ENCODE measurements at places on chromosomes 11 and 22.

GRCh38 chr22:45125188-45125587 lies 38.5 kb upstream of the NUP50 start:
- DNase-seq = no peak

DNA sequence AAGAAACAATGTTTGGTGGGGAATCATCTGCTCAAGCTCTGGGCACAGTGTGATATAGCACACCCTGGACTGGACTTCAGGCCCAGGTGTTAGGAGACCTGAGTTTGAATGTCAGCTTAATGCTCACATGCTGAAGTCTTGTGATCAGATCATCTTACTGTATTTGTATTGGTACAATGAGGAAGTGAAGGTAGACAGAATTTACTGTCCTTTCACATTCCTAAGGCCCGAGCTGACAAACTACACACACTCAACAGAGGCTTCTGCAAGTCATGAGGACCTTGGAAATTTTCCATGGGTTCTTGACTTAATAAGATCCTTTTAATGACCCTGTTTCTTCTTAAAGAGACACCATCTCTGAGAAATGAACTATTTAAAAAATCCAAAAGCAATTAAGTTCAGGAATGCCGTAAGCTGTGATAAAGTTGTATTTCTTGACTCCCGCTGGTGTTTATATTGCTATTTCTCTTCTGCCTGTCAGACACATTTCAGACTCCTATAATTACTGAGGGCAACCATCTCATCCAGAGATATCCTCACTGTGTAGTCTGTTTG lies 802.0 kb downstream of the DLG2 start:
- DNase-seq = no peak

GRCh38 chr11:61542024-61542461 lies 33.5 kb downstream of the LRRC10B start:
- DNase-seq = no peak

GRCh38 chr11:106105986-106106385 lies 28.5 kb downstream of the AASDHPPT start:
- no peak for DNase-seq

DNA sequence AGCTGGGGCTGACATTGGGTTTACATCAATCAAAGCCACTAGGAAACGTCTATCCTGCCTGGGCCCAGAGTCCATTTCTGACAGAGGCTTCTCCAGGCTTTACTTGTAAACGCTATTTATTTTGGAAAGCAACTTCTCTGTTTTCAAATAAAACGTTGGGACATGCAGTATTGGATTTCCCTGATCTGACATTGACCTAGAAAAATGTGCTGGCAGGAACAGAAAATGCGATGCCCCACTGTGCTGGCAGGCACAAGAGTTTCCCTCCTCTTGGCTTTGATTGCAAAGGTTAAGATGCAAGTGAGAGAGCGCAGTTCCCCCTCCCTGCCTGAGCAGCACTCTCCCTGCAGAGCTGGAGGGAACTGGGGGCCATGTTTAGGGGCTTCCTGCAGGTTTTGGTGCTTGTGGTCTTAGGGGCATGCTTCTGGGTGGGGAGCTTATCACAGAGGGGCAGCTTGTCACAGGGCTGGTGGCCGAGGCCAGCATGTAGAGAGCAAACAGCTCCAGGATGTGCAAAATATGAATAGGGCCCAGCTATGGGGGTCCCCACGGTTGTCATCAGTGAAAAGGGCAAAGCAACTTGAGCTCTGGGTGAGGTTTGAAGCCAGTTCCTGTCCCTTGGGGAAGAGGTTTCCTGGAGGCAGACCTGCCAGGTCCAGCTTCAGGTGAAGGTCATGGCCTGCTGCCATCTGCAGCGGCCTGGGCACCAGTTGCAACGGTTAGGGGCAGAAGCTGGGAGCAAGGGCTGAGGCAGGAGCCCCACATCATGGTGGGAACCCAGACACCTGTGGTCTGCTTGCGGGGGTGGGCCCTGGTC lies 42.3 kb upstream of the DKK3 start:
- no peak for DNase-seq

DNA sequence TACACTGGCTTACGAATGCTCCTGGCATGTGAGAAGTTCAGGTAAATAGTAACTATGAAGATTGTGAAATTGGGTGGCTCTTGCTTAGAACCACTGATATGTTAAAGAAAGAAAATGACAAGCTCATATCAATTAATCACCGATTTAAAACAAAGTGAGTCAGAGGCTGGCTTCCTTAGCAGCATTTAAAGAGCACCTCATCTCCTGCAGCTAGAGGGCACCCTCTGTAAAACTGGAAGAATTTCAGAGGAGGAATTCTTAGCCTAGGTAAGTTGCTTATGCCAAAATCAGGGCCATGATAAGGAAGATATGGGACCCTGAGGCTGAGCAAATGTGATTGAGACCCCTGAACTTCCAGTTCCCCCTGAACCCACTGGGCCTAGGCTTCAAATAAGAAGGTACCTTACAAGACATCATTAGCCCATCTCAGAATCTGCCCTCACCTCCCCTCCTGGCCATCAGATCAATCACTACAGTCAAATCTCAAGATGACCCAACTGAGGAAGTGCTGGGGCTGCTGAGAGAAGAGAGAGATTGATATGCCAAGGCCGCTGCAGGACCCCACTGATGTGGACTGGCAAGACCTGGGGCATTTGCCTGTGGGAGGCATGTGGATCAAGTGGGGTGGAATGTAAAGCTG lies 8.6 kb upstream of the CD3E start:
- DNase-seq = peak; percentile 76

DNA sequence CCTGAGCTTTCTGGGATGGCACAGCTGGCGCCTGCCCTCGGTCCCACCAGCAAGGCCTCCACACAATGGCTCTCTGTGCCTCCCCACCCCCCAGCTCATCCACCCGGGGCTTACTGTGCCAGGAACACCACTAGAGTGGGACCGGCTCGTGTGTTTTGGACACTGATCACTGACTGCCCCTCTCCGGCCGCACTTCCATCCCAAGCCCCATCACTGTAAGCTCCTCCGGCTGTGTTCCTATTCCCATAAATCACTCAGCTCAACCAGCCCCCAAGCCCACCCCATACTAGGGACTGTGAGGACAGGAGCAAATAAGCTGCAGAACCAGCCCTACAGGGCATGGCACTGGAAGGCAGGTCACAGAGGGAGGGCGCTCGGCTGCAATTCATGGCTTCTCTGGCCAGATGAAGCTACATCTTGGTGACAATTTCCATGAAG lies 7.3 kb downstream of the APBB1 start:
- DNase-seq = no peak

- no peak for DNase-seq
These were observed 61.1 kb downstream of the WT1 start for GRCh38 chr11:32374261-32374711.

DNA sequence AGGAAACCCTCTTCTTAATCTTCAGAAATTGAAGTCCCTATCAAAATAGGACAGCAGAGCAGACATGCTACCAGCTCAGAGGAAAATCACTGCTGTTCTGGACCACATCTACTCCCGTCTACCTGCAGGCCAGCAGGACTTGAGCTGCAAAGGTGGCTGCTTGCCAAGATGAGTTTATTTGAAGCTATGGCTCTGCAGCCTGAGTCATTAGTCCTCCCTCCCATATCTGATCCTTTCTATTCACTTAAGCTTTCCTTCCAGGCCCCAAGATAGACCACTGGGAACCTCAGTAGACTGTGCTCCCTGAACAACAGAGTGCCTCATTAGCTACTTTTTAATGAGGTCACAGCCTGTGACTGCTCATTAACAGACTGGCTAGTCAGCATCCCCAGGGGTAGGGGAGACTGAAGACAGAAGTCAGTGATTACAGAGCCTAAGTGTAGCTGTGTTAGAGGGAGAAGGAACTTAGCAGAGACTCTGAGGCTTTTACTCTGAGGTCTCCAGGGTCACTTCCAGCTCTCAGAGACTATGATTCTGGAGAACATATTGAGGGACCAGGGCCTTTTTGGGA lies 6.8 kb upstream of the OR10A2 start:
- no peak for DNase-seq

DNA sequence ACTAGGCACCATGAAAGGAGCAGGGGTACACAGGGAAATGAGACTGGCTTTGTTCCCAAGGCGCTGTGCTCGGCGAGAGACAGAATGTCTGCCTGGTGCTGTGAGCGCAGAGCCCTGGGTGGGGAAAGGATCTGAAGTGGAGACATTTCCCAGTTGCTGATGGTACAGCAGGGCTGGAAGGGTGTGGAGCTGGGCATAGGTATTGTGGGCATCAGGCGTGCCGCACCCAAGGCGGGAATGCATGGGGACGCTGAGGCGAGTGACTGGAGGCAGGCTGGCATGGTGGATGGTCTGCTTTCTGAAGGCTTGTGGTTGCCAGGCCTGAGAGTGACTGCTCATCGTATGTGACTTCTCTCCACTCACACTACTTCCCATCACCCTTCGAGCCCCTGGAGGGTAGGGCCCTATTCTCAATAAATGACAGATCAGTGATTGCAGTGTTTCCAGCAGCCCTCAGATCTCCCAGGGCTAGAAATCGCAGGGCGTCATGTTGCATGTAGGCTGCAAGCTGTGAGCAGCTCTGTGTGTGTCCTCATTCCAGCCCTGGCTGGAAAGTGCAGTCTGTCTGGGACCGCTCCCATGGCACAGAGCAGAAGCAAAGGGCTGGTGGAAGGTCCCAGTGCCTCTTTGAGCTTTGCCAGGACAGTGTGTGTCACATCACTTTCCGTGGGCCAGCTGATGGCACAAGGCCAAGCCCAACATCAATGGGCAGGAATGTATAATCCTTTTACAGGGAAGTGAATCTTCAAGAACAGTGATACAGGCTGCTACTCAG lies 67.7 kb downstream of the TBC1D22A start:
- no peak for DNase-seq

- no peak for DNase-seq
These were observed 24.9 kb upstream of the WNT11 start for GRCh38 chr11:76231121-76231738.

- DNase-seq = no peak
These were observed 46.0 kb downstream of the PRCP start for GRCh38 chr11:82854242-82854641.

GRCh38 chr11:22389526-22390282 lies 51.5 kb downstream of the SLC17A6 start:
- no peak for DNase-seq

DNA sequence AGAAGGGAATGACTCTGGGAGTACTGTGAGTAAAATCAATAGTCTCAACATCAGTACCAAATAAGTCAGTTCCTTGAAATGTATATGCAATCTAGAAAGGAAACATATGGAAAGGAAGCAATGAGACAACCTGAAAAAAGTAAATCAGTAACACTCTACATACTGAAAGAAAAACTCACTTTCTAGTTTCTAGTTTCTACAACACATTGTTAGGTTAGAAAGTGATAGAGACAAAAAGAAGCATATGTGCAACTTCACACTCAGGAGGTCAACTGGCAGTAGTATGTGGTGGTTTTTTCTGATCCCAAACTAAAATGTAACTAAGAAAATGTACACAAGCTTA lies 156.5 kb upstream of the SOX6 start:
- DNase-seq = no peak

- no peak for DNase-seq
These were observed 1321.0 kb downstream of the BRD1 start for GRCh38 chr22:48506506-48507145.

- DNase-seq = no peak
These were observed 72.9 kb upstream of the OR5AN1 start for GRCh38 chr11:59285716-59286260.

DNA sequence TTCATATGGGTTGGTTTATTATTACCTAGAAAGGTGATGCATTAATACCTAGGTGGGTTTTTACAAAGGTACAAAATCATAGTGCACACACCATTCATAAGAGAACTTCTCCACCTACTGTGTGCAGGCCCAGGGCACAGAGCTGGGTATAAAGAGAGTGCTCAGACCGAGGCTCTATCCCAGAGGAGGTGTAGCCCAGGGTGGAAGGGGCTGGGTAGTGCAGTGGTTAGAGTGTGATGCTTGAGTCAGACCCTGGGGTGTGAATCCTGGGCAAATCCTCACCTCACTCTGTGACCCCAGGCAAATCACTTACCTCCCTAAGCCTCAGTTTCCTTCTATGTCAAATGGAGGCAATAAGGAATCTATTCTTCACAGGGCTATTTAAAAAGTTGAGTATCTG lies 32.2 kb downstream of the PARVG start:
- DNase-seq = no peak

DNA sequence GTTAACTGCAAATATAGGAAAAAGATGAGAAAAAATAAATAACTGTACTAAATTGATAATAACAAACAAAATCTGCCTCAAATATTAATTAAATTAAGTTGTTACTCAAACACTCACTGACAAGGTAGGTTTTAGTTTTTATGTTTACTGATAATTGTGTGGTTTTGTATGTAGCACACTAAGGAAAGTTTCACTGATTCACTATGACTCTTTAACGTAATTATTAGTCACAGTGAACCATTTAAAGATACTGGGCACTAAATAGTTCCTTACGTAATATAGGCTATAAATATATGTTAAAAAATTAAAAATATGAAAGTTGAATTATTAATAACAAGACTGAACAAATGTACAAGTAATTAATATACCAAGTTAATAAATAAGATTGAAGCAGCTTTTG lies 2330.0 kb upstream of the RAG2 start:
- no peak for DNase-seq

- no peak for DNase-seq
These were observed 237.4 kb downstream of the TMEM135 start for GRCh38 chr11:87275176-87275575.

- DNase-seq = no peak
These were observed 84.2 kb upstream of the SLC25A18 start for GRCh38 chr22:17479135-17479534.

- DNase-seq = peak; percentile 5
These were observed 648.6 kb downstream of the TBC1D22A start for GRCh38 chr22:47411006-47411405.

GRCh38 chr11:62552485-62553079 lies 6.0 kb upstream of the AHNAK start:
- no peak for DNase-seq

GRCh38 chr11:23755076-23755475 lies 741.8 kb upstream of the LUZP2 start:
- DNase-seq = no peak

GRCh38 chr11:122538060-122538459 lies 117.5 kb upstream of the UBASH3B start:
- no peak for DNase-seq

DNA sequence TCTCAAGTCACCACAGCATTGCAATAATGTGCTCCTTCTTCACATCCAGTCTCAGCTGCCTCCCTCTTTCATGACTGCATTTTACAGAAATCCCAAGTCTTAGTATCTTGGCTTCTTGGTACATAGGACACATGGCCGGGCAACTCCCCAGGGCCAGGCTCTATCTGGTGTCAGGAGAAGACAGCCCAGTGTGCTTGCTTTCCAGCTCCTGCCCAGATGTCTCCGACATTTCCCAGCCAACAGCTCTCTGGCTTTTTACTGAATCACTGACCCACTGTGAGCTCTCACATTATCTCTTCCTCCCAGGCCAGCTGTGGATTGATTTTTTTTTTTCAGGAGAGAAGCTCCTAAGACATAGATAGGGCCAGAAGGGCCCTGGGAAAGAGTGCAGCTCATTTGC lies 346.0 kb upstream of the C11orf87 start:
- DNase-seq = no peak

- no peak for DNase-seq
These were observed 10.9 kb downstream of the MTCH2 start for GRCh38 chr11:47631473-47631872.

All from activated effector memory CD4-positive, alpha-beta T cell treated with anti-CD3 and anti-CD28 coated beads, Interleukin-2, amount 50 U/mL, for 16 hours (primary cell).